ENCODE measurements at places on chromosomes 12 and 14.

GRCh38 chr14:94717808-94718207, 52.1 kb downstream of the GSC start:
- DNase-seq: no peak

DNA sequence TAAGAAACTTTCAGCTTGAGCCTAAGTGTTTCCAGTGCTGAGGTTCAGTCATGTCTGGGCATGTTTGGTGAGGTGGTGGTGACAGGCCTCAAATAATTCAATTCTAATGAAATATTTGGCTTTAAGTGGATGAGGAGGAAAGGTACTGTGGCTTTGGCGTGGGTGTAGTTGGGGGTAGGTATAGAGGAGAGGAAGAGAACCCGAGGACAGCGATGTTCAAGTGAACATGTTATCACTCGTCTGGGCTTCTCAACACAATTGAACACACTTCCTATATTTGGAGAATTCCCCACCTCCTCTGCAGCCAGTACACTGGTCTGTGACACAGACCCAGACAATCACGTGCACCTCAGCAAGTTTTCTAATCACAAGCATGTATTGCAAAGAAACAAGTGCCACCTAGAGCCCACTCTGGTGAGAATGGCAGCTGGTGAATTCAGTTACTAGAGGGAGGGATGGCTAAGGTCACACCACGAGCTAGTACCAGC, 53.0 kb downstream of the IFNG-AS1 start:
- DNase-seq: no peak

GRCh38 chr14:68749487-68750475, 43.1 kb downstream of the ZFP36L1 start:
- DNase-seq: no peak

GRCh38 chr12:46266382-46266791, 2.5 kb downstream of the SLC38A1 start:
- DNase-seq: no peak

GRCh38 chr12:124381456-124382296, 86.8 kb downstream of the RFLNA start:
- no peak for DNase-seq

DNA sequence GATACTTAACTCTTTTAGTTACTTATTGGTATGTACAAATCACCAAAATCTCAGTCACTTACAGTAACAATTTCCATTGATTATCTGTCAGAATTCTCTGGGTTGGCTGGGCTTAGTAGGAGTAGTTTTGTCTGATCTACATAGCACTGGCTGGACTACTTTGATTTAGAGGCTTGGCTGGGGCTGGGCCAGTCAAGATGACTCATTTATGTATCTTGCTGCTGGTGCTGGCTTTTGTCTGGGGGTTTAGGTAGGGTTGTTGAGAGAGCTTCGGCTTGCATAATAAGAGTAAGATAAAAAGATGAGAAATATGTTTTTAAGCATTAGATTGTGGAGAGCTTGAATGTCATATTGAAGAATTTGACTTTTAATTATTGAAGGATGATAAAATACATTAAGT, 1093.7 kb downstream of the SLC6A15 start:
- DNase-seq: no peak

DNA sequence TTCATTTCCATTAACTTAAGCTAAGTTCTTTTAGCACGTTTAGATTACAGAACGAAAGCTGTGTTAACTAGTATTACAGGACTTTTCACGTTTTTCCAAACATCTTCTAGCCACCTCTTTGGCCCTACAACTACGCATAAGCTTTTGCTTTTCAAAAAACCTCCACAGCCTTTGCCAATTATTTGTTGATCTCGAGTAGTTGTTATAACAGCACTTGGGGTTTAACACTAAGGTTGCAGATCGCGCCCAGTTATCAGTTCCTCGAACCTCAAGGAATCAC, 450 bp upstream of the RBM25 start:
- DNase-seq: no peak

DNA sequence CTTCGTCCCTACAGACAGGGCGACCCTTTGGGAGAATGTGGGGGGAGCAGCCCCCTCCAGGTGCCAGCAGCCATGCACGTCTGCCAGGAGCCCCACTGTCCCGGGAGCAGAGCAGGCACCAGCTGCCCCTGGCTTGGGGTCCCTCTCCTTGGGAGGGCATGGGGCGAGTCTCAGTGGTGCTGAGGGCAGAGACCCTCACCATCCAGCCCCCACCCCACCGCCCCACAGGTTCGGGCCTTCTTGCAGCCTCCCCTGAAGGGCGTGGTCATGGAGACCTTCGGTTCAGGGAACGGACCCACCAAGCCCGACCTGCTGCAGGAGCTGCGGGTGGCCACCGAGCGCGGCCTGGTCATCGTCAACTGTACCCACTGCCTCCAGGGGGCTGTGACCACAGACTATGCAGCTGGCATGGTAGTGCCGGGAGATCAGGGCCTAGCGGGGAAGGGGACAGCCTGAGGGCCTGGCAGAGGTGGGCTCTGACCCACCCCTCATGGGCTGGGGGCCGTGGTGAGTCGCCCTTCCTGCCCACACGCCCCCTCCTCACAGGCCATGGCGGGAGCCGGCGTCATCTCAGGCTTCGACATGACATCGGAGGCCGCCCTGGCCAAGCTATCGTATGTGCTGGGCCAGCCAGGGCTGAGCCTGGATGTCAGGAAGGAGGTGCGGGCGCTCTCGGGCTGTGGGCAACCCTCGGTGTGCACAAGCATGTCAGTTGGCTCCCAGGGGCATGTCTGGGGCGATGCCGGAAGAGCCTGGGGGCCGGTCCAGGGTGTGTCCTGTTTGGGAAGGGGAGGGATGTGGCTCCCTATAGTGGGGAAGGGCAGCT, 18.8 kb downstream of the ASPG start:
- DNase-seq: no peak

DNA sequence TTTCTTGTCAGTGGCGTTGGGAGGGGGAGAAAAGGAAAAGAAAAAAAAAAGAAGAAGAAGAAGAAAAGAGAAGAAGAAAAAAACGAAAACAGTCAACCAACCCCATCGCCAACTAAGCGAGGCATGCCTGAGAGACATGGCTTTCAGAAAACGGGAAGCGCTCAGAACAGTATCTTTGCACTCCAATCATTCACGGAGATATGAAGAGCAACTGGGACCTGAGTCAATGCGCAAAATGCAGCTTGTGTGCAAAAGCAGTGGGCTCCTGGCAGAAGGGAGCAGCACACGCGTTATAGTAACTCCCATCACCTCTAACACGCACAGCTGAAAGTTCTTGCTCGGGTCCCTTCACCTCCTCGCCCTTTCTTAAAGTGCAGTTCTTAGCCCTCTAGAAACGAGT, 1.9 kb downstream of the ASCL1 start:
- DNase-seq: no peak

DNA sequence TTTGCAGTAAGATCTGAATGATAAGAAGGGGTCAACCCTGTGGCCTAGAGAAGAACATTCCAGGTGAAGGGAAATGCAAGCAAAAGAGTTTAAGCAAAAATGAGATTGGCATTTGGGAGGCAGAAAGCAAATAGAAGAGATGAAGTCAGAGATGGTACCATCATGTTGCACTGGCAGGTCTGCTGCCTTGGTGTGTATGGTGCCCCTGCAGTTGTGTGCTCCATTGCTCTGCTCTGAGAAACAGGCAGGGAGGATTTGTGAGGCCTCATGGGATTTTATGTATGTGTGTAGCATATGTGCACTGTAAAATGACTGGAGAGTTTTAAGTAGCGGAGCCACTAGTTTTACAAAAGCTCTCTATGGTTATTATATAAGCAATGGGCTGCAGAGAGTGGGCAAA, 6.6 kb downstream of the LDHB start:
- DNase-seq: no peak

DNA sequence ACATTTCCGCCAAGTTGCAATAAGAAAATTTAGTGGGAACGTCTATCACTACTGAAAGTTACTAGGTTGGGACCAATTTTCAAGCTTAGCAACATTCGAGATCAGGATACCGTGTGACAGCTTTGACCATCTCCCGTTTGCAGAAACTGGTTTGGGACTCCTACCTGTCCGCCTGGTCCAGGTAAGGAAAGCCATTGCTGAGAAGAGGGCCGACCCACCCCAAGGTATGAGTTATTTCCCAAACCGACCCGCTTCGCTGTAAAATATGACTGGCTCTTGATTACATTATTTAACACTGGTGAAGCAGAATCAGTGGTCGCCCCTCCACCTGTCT, 271 bp downstream of the DNAI7 start:
- DNase-seq: no peak

DNA sequence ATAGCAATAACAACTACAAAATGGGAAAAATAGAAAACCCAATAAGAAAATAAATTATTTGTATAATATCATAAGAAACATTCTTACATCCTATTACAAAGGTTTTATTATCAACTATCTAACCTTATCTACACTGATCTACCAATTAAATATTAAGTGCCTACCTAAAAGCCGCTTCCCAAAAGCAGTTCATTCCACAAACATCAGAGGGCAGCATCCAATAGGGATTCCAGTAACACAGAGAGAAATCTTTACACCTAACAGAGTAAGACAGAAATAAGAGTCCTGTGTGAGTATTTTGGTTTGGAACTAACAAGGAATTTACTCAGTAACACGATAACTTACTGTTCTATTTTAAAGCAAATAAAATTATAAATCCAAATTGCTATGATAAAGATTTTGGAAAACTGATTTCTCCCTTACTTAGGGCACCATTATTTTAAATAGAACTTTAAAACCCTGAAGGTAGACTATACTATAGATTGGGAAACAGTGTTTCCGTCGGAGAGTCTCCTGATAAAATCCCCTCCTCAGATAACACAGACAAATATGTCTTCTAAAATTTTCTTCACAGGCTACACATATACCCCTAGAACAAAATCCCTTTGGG, 15.0 kb downstream of the GXYLT1 start:
- no peak for DNase-seq

DNA sequence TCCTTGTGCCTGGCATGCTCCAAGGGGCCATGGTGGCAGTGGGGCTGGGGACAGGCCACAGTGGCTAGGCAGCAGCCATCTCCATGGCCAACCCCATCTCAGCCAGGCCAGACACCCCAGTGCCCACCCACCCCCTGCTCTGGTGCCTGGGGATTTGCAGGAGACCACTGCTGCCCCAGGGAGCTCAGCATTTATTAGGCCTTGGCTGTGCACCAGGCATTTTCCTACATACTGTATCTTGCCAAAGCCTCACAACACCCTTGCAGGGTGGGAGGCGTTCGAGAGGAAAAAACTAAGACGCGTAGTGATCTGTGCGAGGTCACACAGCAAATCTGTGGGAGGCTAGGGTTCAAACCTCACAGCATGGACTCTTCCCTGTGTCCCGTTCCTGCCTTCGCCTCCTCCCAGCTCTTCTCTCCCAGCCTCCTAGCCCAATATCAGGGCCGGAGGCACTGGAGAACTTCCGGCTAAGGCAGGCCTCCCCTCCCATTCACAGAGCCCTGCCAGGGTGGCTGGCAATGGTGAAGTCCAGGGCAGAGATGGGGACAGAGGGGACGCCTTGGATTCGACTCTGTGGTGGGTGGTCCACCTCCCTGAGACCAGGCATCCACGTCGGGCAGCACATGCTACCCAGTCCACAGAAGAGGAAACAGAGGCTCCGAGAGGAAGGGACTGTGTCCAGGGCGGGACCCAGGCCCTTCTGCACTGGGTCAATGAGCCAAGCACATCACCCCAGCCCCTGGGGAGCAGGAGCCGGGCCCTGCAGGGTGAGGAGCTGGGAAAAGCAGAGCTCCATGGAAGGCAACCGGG, 57.4 kb downstream of the FAM222A start:
- no peak for DNase-seq

DNA sequence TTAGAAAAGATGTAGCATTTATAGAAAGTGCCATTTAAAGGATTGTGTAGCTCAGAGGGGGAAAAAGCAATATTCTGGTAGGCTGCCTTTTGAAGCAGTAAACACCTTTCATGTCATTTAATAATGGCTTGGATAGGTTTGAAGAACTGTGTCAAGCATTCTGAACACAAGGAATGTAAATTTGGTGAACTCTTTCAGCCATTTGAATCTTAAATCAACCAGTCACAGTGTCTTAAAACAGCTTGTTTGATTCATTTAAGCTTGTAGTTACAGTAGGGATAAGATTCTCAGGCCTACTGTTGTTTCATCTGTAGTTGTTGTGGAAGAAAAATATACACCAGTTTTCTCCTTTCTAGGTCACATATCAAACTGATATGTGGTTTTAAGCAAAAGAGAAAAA, 299.4 kb upstream of the NOVA1 start:
- DNase-seq: no peak

DNA sequence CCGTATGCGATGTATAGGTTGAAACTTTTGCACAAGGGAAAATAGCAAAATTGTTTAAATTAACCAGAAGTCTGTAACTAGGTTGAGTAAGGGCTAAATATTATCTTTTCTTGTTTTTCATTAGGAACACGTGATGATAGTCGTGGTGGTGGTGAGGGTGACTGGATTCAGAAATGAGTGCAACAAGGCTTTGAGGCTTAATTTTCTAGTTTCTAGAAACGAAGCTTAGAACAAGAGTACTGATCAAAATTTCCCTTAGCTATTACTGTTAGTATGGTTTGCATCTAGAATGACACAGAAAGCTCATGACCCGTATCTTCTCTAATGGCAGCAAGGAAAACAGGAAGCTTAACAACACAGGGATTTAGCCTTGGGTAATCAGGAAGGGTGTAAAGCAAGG, 7.0 kb downstream of the SLIRP start:
- DNase-seq: no peak

GRCh38 chr12:51863363-51863932, 14.9 kb upstream of the FIGNL2 start:
- no peak for DNase-seq

DNA sequence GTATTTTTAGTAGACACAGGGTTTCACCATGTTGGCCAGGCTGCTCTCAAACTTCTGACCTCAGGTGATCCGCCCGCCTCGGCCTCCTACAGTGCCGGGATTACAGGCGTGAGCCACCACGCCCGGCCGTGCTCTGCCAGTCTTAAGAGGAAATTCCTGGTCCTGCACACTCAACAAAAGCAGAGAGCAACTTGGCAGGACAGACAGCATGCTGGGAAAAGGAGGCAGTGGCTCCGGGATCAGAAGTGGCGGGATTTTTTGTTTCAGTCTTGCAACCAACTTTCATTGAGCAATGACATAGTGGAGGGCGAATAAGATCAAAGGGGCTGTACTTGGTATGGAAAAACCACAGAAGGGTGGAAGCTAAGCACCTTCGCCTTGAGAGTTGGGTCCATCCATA, 2.1 kb downstream of the CKAP4 start:
- no peak for DNase-seq

DNA sequence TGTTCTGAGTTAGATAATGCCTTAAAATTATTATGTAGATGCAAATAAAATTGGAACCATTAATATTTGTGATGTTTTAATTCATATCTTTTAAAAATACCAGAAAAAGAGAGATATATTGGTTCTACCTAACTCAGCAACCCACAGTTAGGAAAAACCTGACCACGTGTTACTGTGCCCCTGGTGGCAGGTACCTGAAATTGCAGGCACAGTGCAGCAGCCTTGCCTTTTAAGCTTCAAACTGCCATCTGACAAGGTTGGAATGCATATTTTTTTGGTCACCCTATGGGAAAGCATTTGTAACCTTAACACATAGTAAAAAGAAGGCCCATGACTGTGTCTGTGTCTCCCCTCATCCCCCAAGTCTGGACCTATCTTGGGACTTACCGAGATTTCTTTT, 109.4 kb upstream of the NOS1 start:
- DNase-seq: no peak

- no peak for DNase-seq
Observed at GRCh38 chr14:38079268-38079667, 128.4 kb upstream of the SSTR1 start.
